ENCODE measurements at places on chromosomes 7 and 10. TPM values are rescaled to one million over a fixed set of nuclear protein-coding genes. Genes with fewer than 3 reads are reported as not detected.

- DNase-seq, result peak; percentile 27
Measured at GRCh38 chr7:7972128-7972527, 3.5 kb downstream of the GLCCI1 start.

The FAM25G gene
- total RNA-seq, result not detected

- peak; percentile 93 for DNase-seq
Measured at GRCh38 chr10:30701451-30702173, 72.1 kb upstream of the LYZL2 start.

- DNase-seq, result no peak
Measured at GRCh38 chr10:58820861-58821751, 308.4 kb downstream of the BICC1 start.

DNA sequence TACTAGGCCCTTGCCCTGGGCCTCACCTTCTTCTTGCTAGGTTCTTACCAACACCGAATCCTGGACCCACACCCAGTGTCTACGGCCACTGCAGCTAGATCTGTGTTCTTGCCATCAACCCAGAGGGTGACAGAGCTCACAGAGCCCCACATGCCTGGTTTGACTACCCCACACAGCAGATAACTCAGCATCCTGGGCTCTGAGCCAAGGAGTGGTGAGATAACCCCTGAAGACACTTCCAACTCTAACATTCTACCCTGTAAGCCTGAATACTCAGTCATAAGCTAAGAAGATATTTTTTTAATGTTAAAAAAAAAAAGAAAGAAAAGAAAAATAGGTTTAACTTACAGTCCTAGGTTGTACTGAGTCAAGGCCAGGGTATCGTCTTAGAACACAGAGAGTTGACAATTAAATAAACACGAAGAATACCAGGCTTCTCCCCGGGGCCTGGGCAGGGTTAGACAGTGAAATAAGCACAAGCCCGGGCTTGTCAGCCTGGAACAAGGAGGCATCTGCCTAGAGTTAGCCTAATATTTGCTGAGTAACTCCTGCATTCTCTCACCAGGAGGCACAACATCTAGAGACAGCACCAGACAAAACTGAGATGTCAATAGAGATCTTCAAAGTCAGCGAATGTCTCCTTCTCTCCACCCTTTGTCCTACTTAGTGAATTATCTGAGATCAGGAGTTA, 556.5 kb upstream of the LRRN3 start:
- no peak for DNase-seq

All from activated naive CD4-positive, alpha-beta T cell treated with anti-CD3 and anti-CD28 coated beads for 36 hours (primary cell).